Colonic mucosa (tissue), 4 donors: ENCODE measurements at places on chromosomes 13 and 19. TPM values are rescaled to one million over a fixed set of nuclear protein-coding genes. Genes with fewer than 3 reads are reported as not detected.

DNA sequence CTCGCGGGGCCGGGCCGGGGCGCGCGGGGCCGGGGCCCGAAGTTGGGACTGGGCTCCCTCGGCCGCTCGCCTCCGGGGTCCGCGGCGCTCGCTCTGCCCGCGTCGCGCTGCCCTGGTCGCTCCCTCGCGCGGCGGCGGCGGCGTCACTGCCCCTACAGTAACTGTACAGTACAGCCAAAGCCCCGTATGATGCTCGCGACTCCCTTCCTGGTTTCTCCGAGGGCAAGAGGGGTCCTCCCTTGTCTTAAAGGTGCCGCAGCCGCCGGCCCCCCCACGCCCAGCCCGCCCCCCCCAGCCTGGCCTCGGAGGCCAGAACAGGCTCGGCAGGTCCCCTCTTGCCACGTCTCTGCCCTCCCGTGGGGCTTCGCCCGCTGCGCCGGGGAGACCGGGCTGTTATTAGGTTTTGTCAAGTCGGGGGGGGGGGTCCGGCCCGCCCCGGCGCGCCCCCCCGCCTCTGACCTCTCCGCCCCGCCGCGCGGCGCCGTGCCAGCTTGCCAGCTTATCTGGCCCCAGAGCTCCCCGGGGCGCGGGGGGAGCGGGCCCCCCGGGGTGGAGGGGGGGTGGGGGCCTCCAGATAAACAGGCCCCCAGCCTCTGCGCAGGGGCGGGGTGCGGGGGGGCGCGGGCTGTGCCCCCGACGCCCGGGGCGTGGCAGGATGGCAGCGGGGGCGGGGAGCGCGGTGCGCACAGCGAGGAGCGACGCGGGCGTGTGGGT is at the start of gene ZBTB7A:
ZBTB7A (minus strand) TSS at position 218 of the 714 bp plus-strand sequence. CDS start 11,667 bp downstream, outside the sequence.
- DNase-seq: peak; percentile 88

GRCh38 chr19:13881251-13881691 is 4.3 kb downstream of the NANOS3 start:
- DNase-seq: peak; percentile 37

DNA sequence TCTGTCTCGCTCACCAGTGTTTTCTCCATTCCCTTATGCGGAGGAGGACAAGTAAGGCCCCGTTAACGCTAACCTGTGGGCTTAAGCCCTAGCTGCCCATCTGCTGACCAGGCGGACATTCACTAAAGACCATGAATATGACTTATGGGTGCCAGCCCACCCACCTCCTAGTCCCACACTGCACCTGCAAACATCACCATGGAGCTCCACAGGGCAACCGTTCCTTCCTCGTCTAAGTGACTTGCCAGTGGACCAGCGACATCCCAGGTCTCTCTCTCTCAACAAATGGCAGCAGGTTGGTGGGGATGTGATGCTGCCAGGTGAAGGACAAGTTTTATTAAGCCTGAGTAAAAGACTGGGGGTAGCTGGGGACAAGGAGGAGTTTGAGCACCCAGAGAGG is 55.2 kb downstream of the CCDC70 start:
- DNase-seq: no peak

DNA sequence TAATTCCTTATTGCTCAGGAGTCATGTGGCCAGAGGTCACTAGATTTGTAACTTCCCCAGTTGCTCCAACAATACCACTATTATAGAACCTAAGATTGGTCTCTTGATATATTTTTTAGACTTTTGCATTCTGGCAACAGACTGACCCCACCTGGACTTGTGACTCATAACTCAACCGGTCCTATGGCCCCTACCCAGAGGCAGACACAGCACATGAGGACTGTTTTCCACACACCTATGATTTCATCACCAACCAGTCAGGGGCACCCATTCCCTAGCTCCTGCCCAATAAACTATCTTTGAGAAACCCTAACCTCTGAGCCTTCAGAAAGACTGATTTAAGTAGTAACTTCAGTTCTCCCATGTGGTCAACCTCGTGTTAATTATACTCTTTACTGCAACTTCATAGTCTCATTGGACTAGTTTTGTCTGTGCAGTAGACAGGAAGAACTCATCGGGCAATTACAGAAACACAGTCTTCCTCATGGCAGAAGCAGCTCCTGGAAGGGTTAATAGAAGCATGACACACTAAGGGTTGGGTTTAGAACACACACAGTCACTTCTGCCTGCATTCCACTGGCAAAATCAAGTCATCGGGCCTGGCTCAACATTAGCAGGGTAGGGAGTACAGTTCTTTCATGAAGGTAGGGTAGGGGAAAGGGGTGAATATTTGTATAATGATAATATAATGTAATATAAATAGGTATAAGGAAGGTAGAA is 251.8 kb downstream of the UQCRFS1 start:
- DNase-seq: no peak

- DNase-seq: no peak
Measured at GRCh38 chr19:9850235-9850959, 15.3 kb downstream of the PIN1 start.

GRCh38 chr13:32897296-32897695 is 118.9 kb upstream of the KL start:
- no peak for DNase-seq

DNA sequence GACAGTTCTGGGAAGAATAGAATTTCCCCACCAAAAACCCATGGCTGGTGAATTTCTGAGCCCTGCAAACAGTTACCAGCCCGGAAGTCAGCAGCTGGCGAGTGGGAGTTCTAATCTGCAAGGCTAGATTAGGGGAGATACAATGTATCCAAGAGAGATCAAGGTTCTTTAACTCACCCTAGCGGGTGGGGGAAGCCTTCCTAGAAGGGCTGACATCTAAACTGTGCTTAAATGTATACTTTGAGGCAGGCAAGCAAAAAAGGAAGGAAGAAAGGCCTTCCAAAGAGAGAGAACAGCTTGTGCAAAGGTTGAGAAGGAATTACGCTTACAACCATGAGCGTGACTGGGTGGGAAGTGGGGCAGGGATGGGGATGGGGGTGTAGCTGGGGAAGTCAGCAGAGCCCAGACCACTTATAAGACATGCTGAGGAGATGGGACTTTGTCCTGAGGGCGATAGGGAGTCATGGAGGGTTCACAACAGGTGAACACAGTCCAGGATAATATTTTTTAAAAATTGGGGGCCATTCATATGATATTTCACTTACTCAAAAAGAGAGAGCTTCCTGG is 20.8 kb upstream of the ZNRF4 start:
- no peak for DNase-seq

DNA sequence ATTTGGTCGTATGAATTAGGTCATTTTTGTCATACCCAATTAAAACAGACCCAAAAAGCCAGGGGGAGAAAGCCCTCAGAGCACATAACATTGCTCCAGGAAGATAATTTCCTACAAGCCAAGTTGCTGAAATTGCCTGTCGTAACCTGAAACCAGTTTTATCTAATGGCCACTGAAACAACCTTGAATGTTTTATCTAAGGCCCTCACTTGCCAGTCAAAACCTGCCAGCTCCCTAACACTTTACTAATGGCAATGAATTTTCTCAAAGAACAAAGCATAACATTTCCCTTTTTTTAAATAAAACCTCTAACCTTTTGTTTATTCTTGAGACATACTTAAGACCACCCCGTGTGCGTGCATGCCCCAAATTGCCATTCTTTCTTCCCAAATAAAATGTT is 496.2 kb upstream of the KLHL1 start:
- DNase-seq: no peak

DNA sequence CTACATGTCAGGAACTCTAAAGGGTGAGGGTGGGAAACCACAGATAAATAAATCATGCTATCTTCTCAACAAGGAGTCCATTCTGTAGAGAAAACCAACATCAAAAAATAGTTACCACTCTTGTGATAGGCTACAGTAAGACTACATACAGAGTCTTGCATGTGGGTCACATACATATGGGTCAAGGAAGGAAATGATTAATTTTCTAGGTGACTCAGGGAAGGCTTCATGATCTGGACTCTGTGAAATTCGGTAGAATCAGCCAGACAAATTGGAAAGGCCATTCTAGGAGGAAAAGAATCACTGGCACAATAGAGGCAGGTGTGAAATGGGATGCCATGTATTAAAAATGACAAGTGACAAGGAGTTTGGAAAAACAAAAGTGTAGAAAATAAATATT is 638.9 kb downstream of the LIG4 start:
- no peak for DNase-seq

- DNase-seq: no peak
Measured at GRCh38 chr13:37416291-37417059, 182.1 kb downstream of the POSTN start.

- DNase-seq: peak; percentile 47
Measured at GRCh38 chr13:109869312-109870237, 83.2 kb upstream of the IRS2 start.

DNA sequence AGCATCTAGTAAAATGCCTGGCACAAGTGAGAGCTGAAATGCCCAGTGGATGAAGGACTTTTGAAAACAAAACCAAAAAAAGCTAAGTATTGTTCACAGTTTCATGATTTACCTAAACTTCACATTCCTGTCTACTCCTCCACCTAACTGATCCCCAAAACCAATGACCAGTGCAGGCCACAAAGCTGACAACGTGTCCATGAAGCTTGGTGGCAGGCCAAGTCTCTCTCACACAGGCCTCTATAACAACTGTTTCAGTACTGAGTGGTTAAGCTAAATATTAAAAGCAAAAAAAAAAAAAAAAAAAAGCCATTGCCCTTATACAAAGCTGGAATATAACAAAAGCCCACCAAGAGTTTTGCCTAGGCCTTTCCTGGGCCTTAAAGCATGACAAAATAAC is 36.4 kb downstream of the STK24 start:
- DNase-seq: no peak

GRCh38 chr13:32033744-32034143 is 2.2 kb downstream of the FRY start:
- DNase-seq: no peak

- DNase-seq: no peak
Measured at GRCh38 chr19:40716031-40716481, 630 bp downstream of the COQ8B start.

GRCh38 chr13:44206434-44206833 is 167.2 kb upstream of the SERP2 start:
- no peak for DNase-seq

- DNase-seq: no peak
Measured at GRCh38 chr13:80871481-80871880, 530.6 kb upstream of the SPRY2 start.

- DNase-seq: no peak
Measured at GRCh38 chr13:20351281-20352022, 119.3 kb upstream of the GJB6 start.

DNA sequence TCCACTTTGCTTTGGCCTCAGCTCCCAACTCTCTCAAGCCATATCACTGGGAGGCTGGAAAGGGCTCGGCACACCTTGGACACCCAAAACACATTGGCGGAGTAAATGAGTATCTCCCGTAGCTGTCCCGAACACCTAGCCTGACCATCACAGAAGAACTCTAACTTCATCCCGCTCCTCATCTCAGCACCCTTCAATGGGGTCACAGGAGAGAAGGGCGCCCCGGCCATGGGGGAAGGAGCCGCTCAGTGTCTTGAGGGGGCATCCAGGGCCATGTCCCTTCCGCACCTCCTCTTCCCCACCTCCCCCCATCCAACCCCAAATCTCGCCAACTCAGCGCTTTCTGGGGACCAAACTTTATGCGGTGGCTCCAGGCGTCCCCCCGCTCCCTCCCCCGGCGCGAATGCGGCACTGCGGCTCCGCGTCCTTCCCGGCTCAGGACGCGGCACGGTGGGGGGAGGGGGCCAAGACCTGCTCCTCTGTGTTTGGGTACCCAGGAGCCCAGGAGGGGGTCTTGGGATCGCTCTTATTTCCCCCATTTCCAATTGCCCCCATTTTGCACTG is 3.0 kb downstream of the KCNC3 start:
- no peak for DNase-seq

DNA sequence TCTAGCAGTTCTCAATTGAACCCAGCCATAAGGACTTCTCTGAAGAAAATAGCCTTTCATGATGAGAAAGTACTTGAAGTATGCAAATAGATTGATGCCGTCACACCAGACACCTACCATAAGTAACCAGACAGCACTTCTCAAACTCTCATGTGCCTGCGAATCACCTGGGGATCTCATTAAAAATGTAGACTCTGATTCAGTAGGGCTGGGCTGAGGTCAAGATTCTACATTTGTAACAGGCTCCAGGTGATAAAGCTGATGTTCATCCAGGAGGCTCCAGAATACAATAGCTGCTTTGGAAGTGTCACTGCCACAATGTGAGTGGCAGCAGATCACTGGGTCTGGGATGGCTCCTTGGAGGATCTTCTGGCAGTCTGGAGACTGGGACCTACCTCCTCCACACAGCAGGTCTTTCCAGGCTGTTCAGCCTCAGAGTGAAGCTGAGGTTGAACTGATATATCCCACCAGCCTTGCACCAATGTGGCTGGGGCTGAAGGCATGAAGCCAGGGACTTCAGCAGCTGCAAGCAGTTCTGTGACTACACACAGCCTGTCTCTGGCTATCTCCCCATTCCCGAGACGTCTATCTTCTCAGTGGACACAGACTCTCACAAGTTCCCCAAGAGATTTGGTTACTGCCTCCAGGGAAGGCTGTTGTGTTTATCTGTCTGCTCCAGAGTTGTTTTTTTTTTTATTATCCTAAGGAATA is 9.1 kb downstream of the MBNL2 start:
- DNase-seq: no peak

GRCh38 chr13:21872795-21873194 is 201.9 kb downstream of the FGF9 start:
- no peak for DNase-seq

- DNase-seq: no peak
Measured at GRCh38 chr19:45117167-45117594, 24.2 kb downstream of the PPP1R37 start.

DNA sequence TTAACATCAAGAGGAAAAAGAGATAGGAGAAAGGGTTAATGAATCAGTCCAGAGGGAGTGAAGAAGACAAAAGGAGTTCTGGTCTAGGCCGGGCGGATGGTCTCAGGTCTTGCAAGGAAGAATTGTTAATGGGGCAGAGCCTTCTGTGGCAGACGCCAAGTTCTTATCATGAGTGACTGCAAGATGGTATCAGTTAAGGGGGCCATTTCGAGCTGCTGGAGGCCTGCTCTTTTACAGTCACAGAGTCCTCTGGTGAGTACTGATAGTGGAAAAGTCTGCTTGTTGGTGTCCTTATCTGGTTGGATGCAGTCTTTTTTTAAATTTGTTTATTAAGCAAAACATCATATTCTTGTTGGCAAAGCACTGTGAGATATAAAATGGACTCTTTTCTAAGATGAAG is 590.9 kb upstream of the SGCG start:
- no peak for DNase-seq

DNA sequence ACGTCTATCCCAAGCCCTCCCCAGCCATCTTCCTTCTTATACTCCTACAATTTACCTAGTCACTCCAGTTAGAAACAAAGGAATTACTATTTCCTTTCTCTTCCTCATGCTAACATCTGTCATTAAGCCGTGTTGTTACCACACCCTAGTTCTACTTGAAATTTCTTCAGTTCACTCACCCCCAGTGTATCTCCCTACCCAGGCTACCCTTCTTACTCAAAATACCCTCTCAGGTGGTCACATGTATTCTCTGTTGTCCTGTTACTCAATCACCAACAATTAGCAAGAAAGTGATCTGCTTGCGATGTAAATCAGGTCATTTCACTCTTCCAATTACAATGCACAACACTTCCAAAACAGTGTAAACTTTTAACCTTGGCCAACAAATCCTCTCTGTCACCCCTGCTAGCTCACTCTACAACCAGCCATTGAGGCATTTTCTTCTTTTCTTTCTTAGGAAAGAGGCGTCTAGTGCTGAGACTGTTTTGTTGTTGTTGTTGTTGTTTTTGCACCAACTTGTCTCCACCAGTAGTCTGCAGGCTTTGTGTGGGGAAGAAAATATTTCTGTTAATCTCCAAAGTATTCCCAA is 50.7 kb downstream of the PCDH17 start:
- DNase-seq: no peak

The FFAR1 gene
- total RNA-seq: not detected

The ZNF154 gene
- 2.0 TPM for total RNA-seq
